Ascending aorta (tissue), 2 donors: ENCODE measurements at places on chromosomes 6 and 20.

DNA sequence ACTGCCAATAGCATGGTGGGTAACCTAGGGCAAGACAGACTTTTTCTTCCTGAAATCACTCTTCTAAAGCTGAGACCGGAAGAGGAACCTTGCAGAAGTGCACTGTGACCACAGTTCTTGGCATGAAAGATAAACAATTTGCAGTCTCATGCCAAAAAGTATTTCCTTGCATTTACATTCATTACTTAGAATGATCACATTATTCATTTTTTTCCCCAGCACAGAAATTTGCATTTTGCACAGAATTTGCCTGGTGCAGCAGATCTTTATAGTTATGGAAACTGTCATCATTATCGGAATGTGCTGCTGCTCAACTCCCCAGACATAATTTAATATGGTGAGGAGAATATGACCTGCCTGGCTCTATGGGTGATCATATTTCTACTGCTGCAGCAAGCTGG, 42.2 kb upstream of the EDN3 start:
- DNase-seq: no peak

GRCh38 chr20:46415773-46416172, 9.4 kb upstream of the ELMO2 start:
- no peak for DNase-seq

DNA sequence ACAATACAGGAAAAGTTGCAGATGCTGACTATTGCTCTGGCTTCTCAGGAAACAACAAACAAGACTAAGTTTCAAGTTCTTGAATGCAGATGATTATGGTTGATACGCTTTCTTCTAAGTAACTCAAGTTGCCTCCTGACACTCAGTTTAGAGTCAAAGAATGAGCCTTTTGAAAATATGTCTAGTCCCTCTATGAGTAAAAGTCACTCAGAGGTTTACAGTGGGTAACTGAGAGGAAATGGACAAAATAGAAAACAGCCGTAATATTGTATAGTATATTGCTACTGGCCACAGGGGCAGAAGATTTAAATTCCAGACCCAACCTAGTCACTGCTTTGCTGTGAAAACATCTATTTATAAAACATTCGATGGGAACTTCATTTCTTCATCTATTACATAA, 280.0 kb upstream of the ID4 start:
- no peak for DNase-seq

DNA sequence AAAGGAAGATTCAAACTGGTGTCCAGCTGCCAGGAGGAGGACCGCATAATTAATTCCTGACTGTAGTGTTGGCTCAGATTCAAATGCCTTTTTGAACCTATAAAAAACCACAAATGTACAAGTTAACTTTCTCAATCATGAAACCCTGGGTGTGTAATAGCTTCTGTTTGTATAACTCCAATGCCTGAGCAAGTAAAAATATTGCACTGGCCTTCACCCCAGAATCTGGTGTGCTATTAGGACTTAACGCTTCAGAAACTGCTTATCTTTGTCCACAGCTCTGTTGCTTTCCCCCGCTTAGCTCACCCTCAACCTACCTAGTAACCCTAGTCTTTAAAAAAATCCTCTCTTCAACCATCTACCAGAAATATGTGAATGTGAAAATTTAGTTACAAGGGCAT, 119.1 kb upstream of the MAP7 start:
- DNase-seq: no peak

DNA sequence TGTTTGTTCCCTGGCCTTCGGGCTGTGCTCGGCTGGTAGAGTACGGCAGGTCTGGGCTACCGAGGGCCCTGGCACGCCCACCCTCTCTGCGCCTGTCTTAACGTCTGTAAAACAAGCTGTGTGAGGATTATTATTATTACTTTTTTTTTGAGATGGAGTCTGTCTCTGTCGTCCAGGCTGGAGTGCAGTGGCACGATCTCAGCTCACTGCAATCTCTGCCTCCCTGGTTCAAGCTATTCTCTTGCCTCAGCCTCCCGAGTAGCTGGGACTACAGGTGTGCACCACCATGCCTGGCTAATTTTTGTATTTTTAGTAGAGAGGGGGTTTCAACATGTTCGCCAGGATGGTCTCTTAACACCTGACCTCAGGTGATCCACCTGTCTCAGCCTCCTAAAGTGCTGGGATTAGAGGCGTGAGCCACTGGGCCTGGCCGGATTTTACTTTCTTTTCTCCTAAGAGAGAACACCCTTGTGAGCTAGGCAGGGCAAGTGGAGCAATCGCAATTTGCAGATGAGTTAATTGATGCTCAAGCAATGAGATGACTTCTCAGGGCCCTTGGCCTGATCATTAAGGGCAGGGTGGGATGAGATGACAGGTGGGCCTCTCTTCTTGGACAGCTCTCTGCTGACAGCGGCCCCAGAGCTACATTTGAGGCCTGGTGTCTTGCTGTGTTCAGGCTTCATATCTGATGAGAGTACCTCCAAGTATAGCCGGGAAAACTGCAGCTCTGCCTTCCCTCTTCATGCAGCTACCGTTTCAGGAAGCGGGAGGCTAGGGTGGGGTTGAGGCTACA, 859 bp upstream of the SMIM29 start:
- peak; percentile 60 for DNase-seq

DNA sequence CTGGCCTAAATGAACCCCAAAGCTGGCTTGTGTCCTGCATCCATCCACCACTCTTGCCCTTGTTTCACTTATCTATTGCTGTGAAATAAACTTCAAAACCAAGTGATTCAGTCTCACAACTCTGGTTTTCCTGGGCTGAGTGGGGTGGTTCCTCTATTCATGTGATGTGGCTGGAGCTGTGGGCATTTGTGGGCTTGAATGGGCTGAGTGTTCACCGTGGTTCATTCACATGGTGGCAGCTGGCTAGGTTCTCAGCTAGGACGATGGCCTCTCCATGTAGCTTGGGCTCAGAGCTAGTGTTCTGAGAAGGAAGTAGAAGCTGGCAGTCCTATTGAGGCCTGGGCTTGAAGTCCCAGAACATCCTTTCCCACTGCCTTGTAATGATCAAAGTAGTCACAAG, 30.4 kb downstream of the FKBP1A start:
- no peak for DNase-seq

DNA sequence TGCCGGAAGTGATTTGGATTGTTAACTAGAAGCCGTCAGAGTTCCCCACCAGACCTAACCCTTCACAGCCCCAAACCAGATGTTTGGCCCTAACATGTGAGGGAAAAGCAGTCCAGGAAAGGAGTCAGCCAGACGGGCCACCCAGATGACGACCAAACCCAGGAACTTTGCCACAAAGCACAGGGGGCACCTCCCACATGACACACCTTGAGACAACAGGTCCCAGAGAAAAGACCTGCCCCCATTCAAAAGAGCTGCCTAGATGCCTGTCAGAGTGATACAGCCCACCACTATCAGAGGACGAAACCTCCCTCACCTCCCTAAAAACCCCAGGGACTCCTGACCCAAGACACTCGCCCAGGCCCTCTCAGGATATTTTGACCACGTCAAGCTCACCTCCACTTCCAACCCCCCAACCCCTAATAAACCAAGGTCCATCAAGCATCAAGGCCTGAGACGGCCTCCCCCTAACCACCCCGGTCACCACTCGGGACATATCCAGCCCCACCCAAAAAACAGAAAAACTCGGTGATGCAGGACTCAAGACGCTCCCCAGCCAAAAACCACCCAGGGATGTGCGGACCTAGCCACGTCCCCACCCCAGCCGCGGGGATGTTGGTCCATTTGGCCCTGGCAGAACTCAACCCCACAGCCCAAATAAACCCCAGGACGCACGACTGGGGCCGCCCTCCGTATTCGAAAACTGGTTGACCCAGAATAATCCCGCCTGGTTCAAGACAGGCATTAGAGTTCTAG, 662 bp downstream of the ZNF343 start:
- no peak for DNase-seq

GRCh38 chr6:101597693-101598092, 204.2 kb downstream of the GRIK2 start:
- no peak for DNase-seq

GRCh38 chr6:89597372-89597771, 41.2 kb downstream of the LYRM2 start:
- no peak for DNase-seq

GRCh38 chr6:118317581-118318563, 230.2 kb upstream of the PLN start:
- DNase-seq: peak; percentile 65

DNA sequence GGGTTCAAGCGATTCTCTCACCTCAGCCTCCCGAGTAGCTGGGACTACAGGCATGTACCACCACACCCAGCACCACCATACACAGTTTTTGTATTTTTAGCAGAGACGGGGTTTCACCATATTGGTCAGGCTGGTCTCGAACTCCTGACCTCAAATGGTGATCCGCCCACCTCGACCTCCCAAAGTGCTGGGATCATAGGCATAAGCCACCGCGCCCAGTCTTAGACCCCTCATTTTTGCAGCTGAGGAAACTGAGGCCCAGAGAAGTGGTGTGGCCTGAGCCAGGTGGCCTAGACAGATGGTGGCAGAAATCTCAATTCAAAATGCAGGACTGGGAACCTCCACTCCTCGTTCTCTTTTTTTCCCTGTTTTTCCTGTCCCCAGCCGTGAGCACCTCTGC, 12.6 kb upstream of the FAM209A start:
- DNase-seq: no peak

- DNase-seq: no peak
These were observed 7.0 kb upstream of the DACT2 start for GRCh38 chr6:168326294-168327261.

DNA sequence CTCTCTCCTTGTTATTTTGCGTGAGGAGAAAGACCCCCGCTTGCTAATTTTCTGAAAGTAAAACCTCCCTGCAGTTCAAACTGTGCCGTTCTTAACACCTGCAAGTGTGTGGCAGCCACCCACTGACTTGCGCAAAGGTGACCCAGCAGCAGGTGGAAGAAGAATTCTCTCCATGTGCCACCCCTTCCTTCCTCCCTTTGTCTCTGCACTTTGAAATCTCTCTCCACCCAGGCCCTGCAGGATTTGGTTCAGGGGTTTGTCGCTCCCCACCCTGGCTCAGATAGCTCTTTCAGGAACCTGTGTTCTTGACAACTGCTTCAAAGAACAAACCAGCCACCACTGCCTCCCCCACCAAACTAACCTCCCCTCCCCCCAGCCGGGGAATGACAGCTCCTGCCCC, 41.4 kb downstream of the ZNF831 start:
- DNase-seq: no peak

- no peak for DNase-seq
These were observed 142.5 kb downstream of the CD164 start for GRCh38 chr6:109239651-109240321.

DNA sequence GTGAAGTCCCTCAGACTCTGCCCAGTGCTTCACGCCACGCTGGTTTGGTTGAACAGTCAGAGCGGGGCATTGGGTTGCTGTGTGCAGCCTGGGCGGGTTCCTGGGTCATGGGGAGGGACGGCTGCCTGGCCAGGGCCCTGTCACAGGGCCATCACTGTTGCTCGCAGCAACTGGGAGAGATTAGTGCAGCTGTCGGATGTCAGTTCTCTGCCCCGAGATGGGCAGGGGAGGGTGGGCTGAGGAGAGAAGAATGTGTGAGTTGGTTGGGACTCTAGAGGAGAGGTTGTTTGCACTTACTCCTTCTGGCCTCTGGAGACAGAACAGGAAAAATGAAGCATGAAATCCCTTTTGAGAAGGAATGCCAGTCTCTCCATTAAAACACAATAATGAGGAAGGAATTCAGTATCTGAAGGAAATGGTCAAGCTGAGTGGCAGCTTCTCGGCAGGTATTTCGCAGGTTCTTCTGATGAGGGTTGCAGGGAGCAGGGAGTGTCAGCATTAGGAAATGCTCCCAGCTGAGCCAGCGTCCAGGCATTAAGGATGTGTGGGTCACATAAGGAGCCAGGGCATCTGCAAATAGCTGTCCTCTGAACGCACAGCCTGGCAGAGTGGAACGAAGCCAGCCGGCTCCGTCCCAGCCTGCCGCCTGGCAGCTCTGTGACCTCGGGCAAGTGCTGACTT, 95.9 kb downstream of the SSR1 start:
- DNase-seq: no peak

- DNase-seq: no peak
These were observed 82.6 kb upstream of the SPTLC3 start for GRCh38 chr20:12925863-12926793.

DNA sequence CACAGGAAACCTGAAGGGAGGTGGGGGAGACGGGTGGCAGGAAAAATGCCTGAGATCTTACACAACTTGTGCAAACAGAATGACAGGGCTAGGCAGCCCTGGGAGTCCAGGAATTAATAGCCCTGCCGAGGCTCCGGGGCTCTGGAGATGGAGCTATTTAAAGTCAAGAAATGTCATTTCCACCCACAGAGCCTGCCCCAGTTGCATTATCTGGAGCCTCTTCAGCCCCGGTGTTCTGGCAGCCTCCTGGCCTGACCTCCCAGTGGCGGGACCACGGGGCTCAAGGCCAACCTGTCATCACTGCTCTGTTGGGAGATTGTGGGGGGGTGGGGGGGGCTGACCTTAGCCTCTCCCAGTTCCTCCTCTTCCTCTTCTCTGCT, 28.5 kb upstream of the SCUBE3 start:
- DNase-seq: no peak

GRCh38 chr6:143107911-143108761, 47.4 kb downstream of the AIG1 start:
- DNase-seq: no peak

DNA sequence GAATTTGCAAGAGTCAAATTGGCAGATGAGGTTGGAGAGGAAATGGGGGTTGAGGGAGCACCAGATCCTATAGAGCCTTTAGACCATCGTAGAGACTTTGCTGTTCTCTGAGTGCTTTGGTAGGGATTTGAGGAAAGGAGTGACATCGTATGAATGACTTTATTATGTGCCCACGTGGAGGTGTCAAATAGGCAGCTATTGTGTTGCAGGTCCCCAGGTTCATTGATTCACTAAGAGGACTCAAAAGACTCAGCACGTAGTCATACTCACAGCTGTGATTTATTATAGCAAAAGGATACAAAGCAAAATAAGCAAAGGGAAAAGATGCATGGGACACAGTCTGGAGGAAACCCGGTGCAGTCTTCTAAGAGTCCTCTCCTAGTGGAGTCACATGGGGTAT, 2.2 kb downstream of the MTRES1 start:
- no peak for DNase-seq

DNA sequence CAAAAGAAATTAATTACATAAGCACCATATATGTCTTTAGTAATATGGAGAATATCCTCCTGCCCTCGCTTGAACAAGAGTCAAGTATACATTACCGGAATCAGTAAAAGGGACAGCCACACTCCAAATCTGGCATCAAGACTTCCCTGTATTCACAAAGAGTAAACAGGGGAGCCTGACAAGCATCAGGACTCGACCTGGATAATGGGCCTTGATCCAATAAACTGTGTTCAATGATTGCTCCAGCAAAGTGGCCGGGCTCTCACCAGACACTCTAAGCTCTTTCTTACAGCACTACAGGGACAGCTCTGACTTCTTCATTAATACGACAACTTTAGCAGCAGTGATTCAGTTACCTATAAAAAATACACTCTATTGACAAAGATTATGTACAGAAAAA, 307.9 kb upstream of the POU3F2 start:
- DNase-seq: no peak

GRCh38 chr6:45376310-45377042, 1.3 kb downstream of the SUPT3H start:
- DNase-seq: no peak
